EH (cell line): ENCODE measurements at places on chromosomes 1 and 21.
A peak's percentile ranks its signal among the peaks of the same experiment; 100 is the strongest.

GRCh38 chr1:209266590-209267205 is 316.8 kb upstream of the CAMK1G start:
- DNase-seq, result no peak

- peak; percentile 12 for DNase-seq
Observed at GRCh38 chr1:217881131-217881543, 250.0 kb downstream of the SPATA17 start.

- peak; percentile 39 for DNase-seq
Observed at GRCh38 chr1:204726478-204726877, 40.9 kb upstream of the LRRN2 start.

- DNase-seq, result no peak
Observed at GRCh38 chr1:206699000-206699586, 14.4 kb downstream of the MAPKAPK2 start.

- DNase-seq, result no peak
Observed at GRCh38 chr1:1310109-1310385, 1.6 kb downstream of the PUSL1 start.

DNA sequence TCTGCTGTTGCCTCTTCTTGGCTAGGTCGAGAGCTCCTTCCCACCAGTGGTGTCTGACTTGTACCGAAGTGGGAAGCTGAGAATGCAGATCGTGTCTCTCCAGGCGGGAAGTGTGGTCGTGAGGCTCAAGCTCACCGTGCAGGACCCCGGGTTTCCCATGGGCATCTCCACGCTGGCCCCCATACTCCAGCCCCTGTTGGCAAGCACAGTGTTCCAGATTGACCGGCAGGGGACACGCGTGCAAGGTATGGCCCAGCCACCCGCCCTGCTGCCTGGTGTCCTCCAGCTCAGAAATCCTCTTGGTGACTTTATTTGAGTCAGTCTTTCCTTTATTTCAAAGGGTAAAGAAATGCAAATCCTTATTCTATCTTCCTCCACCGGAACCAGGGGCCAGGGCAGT is 32.7 kb downstream of the UMODL1 start:
- DNase-seq, result no peak

DNA sequence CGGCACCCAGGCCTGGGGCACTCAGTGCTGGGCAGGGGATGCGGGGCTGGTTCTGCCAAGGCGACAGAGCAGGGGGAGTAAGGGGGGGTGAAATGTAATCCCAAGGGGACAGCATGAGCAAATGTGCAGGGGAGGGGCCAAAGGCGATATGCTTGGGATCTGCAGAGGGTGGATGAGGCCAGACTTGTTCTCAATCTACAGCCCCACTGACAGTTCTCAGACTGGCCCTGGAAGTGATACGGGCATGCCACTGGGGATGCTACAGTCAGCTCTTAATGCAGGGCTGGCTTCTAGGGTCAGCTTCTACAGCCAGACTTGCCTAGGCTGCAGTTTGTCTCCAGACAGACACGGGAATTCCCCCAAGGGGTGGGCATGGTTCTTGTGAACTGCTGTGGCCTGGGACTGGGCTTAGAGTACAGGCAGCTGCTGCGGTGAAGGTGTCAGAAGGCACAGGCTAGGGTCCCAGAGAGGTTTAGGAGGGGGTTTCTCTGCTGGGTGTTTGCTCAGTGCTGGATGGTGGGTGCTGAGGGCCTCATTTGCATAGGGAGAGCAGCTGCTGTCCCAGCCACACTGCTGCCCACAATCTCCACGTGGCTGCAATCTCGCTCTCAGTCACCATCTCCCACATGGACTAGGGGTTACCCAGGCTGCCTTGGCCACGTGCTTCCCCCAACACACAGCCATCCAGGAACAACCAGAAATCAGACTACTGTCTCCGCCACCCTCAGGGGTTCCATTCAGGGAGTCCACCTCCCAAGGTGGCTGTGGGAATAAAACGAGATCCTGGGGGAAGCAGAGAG is 190.1 kb downstream of the HIVEP3 start:
- DNase-seq, result no peak

GRCh38 chr1:164748253-164748899 is 189.4 kb downstream of the PBX1 start:
- DNase-seq, result peak; percentile 99

DNA sequence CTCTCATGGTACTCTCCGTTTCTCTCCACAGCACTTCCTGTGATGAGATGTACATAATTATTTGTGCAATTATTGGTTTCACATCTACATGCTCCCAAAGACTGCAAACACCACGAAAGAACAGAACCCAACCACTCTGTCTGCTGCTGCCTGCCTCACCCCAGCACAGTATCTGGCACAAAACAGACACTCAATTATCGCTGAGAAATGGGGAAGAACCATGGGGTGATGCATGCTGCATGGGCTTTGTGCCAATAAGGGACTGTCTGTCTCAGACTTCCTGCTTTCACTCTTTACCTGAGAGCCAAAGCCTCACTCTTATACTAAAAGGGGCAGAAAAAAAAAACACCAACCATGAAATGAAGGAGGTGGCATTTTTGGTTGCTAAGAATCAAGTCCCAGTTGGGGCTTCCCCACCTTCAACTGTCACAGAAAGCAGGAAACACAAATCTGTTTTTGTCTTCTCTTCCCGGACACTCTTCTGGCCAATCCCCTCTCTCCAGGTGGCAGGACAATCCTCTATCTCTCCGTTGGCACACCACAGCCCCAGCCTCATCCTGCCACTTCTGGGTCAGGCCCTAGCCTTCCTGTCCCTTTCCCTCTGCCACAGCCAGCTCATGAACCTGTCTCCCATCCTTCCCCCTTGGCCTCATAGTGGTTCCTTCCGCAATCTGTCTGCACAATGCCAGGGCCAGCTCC is 82.0 kb downstream of the TGFBR3 start:
- DNase-seq, result no peak

DNA sequence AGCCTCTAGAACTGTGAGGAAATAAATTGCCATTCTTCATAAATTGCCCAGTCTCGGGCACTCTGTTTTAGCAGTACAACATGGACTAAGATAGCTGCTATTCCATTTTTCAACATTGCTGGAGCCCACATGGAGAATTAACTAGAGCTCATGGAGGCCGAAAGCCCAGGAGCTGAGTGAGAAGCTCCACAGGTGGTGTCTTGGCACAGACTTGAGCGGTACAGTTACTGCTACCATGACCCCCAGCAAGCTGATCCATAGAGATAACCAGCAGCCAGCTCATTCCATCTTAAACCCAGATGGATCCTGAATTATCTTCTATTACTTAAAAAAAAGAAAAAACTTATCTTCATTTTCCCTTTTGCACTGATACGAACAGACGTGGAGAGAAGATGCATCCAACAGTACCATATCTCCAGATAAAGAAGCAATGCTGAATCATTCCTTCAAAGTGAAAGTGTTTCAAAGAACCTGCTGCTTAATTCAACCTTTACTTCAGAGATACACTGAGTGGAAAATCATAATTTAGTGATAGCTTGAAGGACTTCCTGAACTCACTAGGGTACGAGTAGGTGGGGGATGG is 115.1 kb downstream of the SETD4 start:
- no peak for DNase-seq

DNA sequence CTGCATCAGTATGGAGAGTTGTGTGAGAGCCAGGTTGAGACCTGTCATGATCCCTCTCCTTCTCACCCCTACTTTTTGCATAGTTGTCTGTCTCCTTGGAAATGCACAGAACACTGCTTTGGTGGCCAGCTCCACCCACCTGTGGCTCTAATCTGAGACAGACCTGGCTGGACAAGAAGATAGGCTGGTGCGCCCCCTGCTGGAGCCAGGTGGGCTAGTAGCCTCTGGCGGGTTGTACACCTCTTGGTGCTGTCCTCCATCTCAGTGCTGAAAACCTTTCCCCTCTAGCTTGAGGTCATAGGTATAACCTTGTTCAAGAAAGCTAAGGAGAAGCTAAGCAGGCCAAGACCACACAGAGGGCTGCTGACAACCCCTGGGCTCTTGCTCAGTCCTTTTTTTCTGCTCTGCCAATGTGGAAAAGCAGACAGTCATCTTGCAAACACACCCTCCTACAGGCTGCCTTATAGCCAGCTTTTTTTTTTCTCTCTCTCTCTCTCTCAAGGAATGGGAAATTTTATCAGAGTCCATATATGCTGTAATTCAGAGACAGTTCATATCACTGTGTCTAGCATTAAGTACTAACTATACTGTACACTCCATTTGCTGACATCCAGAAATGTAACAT is 58.8 kb upstream of the SPATA6 start:
- peak; percentile 7 for DNase-seq

GRCh38 chr1:43563876-43564539 is 33.3 kb downstream of the PTPRF start:
- DNase-seq, result no peak

- DNase-seq, result no peak
Observed at GRCh38 chr1:160797861-160798273, 1.9 kb downstream of the LY9 start.

DNA sequence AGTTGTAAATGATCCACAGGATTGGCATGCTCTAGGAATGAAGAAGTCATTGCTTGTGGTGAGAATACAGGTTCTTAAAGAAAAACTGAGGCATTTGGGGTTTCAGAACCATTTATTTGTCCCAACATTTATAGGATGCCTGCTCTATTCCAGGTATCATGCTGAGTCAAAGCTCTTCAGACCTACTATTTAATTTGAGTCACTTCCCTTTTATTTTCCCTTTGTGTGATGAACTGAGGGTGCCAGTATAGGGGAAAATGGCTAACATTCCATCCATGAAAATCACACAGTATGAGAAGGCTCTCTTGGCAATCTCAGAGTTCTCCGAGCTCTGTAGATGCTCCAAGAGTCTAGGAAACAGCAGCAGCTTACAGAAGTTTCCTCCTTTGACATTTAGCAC is 110.4 kb downstream of the RNF220 start:
- DNase-seq, result peak; percentile 12

DNA sequence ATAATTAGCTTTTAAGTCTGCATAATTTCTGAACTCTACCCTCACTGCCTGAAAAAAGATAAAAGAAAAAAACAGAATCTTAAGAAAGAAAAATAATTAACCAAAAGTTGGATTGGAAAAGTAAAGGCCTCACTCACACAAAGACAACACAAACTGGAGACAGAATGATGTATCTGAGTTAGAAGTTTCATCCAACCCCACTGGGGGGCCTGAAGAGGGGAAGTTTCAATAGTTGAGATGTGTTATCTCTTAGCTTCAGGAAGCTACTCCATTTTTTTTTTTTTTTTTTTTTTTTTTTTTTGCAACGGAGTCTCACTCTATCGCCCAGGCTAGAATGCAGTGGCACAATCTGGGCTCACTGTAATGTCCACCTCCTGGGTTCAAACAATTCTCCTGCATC is 19.9 kb downstream of the SYDE2 start:
- DNase-seq, result no peak

GRCh38 chr1:171081763-171082201 is 8.9 kb upstream of the FMO3 start:
- no peak for DNase-seq

- no peak for DNase-seq
Observed at GRCh38 chr1:31249854-31250253, 10.2 kb upstream of the NKAIN1 start.

- DNase-seq, result no peak
Observed at GRCh38 chr1:44723496-44724295, 7.3 kb downstream of the RNU5D-1 start.

DNA sequence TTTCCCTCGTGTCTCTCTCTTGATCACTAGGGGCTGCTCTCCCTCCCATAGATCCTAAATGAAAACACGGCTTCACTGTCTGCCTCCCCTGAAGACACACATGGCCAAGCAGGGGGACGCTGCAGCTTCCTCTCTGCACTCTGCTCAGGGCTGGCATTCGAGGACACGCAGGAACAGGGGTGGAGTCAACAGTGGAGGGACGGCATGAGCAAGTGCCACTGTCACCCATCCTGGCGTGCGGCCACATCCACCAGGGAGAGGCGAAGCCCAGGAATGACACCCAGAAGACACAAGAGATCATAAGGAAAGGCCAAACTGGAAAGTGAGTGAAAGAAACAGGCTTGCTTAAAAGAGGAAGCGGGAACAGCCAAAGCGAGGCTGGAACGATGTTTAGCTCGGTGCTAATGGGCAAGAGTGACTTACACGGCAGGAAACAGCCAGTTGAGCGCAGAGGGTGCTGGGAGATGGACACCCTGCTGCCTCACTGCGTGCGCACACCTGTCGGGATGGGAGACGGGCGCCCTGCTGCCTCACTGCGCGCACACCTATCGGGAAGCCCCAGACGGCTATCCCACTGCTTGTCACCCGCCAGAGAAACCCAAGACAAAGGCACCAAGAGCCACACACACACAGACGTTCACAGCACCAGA is 13.6 kb upstream of the C1QTNF12 start:
- DNase-seq, result no peak

DNA sequence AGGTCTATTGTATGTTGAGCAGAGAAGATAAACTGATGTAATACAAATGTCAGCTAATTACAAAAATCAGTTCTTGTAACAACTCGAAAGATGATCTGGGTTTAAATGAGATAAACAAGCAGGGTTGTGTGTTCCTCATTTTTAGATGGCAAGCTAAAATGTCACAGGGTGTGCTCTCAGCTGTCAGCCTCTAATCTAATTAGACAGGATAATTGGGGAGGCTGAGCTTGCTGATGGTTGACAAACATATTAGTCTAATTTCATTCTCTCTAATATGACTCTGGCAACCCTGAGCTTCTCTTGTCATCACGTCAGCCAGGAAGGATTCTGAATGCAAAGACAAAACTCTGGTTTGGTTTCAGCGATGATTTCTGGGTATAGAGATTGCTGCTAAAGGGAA is 335.3 kb upstream of the KAZN start:
- no peak for DNase-seq

DNA sequence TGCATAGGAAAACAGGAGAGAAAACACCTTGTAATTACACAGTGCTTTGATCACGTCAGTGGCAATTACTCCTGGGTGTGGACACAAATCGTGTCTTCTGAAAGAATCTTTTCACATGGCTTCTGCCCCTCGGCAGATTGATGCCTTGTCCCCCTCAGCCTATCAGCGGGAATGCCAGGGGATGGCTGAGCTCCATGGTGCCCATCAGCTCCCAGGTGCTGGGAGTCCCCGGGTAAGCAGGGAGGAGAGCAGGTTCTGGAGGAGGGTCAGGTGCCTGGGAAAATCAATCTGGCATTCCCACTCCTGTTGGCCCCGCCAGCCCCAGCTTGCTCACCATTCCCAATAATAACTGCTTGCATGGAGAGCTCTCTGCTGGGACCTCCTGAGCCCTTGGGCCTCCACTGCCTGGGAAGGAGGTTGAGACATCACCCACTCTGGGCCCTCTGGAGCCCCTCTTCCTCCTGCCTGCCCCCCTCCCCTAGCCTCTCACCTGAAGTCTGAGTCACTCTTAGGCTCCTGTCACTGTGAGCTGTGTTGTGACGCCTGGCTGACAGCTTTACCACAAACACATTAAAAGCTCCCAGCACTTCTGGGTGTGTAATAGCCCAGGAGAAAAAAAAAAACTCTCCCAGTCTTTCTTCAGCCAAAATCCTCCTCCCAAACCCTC is 4.9 kb downstream of the CAMK2N1 start:
- peak; percentile 47 for DNase-seq

DNA sequence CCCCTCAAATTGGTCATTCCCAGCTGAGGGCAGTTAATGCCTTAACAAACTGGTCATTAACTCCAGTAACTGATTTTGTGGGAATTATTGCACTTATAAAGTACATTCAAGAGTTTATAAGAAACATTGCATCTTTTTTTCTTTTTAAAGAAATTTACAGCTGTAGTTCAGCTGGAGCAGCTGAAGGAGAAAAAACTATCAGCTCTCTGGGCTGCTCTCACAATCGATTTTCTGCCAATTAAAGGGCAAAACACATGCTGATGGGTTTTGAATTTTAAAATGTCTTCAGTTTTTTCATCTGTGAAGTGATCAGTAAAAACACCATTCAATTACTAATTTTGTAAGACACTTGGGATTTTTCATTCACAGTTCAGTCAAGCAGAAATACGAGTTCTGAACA is 74.7 kb downstream of the KIFAP3 start:
- DNase-seq, result no peak
